ENCODE measurements at places on chromosomes 13 and 19.

DNA sequence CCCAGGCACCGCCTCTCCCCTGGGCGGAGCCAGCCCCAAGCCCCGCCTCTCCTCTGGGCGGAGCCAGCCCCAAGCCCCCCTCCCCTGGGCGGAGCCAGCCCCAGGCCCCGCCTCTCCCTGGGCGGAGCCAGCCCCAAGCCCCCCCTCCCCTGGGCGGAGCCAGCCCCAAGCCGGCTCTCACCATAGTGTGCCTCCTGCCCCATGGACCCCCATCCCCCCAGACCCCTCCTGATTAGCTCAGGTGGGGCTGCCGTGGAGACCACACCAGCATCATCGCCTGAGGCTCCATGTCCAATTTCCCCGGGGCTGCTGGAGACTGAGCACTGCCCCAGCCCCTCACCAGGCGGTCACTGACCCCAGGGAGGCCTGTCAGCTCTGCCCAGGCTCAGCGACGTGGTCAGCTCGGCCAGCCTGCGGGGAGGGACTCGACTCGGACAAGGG lies 4.2 kb upstream of the MADCAM1 start:
- no peak for DNase-seq

DNA sequence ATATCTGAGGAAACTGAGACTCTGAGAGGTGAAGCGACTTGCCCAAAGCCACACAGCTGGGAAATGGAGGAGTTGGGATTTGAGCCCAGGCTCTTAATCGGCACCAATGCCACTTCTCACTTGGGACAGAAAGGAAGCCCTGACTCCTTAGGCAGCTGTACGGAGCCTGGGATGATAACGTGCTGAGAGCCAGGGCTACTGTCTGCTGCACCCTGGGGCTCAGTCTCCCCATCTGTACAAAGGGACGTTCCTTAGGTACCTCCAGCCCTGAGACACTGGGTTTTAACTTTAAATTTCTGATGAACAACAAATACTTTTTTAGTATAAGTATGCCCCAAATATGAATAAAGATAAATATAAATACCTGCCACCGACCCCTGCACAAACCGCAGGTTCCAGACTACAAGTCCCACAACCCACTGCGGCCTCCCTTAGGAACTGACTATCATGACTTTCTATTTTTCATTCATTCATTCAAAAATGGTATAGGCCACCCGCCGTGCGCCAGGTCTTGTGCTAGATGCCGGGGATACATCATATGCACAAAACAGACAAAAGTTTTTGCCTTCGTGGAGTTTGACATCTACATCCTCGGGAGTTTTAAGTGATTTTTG lies 776 bp upstream of the NCLN start:
- no peak for DNase-seq

DNA sequence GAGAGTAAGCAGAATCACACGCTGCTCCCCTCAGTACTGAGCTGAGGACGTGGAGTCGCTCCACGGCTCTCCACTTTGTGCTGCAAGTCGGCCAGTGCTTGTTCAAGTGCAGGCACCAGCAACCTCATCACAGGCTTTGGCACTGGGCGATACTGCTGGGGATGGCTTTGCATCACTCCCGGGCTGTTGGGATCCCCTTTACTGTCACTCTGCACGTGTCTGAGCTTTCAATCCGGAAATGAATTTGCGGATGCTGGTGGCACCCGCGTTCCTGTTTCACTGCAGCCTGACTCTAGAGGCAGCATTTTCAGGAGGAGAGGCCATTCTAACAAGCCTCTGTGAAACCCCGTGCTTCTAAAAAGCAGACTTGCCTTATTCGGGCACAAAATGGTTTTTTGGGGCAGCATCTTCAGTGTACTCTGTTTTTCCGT lies 19.1 kb downstream of the SMARCA4 start:
- DNase-seq = no peak

DNA sequence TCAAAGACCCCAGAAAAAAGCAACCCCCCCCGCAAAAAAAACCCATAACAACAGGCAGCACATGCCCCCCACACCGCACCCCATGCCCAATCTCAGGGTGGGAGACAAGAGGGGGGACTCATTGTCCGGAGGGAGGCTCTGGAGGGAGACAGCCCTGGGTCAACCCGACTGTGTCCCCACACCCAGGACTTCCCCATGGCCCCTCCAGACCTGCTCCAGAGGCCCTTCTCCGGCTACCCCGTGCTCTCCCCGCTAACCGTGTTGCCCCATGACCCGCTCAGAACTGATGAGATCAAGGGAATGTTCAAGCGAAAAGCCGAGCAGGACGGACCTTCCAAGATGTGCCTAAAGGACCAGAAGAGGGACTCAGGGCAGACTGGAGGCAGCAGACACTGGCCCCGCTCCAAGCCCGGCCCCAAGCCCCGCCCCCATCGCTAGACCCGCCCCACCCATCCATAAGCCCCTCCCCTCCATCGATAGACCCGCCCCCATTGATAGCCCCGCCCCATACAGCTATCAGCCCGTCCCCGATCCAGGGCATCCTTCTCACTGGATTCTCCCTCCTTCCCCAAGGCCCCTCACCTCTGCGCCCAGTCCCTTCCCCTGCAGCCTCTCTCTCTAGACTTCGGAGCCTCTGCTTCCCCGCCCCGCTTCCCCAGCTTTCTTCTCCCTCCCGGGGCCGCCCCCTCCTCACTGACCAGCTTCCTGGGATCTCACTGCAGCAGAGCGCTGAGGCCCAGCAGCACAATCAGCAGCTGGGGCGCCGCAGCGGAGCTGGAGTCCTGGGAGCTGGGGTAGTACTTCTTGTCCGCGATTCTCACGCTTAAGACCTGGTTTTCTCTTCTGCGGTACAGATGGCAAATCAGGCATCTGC lies 2.2 kb downstream of the BST2 start:
- no peak for DNase-seq

DNA sequence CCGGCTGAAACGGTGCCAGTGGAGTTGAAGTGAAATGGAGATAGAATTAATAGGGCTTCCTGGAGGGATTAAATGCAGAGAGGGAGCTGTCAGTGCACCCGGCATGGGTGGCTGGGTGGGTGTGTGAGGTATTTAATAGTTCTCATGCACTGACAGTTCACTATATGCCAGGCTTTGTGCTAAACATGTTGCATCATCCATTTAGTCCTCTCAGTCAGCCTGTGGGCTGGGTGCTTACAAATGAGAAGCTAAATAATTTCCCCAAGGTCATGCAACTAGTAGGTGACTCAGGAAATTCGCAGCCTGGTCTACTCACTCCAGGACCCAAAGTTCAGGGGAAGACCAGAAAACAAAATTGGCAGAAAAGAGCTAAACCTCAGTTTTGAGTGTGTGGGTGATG lies 63.5 kb upstream of the SPATA13 start:
- no peak for DNase-seq

GRCh38 chr13:74706801-74707200 lies 572.6 kb upstream of the KLF12 start:
- no peak for DNase-seq

GRCh38 chr19:47188507-47189033 lies 42.4 kb downstream of the BBC3 start:
- DNase-seq = no peak

DNA sequence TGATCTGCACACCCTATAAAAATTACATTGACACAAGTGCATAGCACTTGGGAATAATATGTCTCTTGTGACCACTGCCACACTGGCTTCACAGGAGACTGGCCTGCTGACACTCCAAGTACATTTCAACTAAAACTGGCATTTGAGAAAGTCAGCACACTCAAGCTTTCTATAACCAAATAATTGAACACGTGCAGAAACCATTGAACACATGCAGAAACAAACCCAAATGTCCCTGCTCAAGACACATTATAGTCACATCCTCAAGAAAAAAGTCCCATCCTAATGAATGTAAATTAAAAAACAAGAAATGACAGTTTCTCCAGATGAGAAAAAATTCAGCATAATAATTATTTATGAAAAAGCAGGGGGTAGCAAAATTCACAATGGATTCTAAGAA lies 1859.1 kb upstream of the PCDH20 start:
- no peak for DNase-seq

DNA sequence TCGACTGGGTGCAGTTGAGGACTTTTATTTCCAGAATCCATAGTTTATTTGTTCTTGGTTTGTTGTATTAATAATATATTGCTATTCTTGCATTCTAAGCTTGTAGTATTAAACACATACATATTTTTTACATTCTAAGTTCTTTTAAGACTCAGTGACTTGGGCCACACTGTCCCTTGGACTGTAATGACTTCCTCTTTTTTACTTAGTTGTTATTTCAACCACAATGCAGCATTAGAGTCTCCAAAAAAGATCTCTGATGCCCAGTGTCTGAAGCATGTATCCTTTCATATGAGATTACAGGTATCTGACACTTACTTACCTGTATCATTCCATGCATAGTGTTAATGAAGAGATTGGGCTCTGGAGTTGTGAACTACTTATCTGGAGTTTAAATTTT lies 864.9 kb upstream of the PCDH20 start:
- no peak for DNase-seq

DNA sequence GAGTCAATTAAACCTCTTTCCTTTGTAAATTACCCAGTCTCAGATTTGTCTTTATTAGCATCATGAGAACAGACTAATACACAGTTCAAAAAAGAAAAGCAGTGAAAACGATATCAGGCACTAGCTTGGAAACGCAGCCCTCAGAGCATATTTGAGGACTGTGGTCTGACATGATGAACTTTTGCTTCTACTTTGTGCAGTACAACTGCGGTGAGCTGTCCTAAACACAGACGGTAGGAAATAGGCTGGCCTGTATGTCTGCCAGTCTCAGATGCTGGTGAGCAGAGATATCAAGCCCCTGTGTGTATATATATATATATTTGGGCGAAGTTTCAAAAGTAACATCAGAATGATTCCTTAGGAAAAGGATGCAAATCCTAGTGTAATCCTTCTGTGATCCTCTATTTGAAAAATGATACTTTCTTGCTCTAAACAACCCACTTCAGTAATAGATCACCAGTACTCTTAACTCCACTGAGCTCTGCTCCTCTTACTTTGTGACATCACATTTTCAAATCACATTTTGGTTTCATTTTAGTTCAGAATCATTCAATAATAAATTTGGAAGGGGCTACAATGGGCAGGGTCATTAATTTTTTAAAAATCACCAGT lies 74.4 kb downstream of the TNFRSF19 start:
- peak; percentile 89 for DNase-seq

DNA sequence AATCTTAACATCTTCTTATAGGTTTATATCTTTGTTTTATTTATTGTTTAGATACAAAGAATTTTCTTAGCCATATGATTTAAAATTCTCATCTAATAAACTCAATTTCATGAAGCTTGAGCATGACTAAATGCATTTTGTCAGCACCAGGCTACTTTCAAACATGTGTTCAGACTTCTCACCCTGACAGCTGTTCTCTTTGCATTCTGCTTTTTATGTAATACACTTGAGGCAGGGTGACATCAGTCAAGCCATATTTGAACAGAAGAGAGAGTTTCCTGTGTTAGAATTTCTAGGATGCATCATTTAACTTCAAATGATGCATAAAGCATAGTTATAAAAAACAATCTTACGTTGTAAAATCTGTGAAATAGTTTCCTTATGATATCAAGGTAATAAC lies 1295.1 kb upstream of the PCDH20 start:
- DNase-seq = no peak

DNA sequence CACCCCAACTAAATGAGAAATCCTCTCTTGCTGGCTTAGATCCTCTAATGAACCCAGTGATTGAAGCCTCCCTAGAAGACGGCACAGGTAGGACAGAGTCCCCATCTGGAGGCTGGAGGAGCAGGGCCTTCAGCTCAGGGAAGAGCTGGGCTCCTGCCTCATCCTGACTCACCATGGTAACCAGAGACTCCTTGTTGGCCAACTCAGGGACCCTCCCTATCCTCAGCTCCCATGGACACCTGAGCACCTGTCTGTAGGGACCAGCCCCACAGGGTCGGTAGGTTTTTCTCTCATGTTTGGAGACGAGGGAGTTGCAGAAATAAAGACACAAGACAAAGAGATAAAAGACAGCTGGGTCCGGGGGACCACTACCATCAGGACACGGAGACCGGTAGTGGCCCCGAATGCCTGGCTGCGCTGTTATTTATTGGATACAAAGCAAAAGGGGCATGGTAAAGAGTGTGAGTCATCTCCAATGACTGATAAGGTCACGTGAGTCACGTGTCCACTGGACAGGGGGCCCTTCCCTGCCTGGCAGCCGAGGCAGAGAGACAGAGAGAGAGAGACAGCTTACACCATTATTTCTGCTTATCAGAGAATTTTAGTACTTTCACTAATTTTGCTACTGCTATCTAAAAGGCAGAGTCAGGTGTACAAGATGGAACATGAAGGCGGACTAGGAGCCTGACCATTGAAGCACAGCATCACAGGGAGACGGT lies 26.6 kb downstream of the SIGLEC7 start:
- no peak for DNase-seq

DNA sequence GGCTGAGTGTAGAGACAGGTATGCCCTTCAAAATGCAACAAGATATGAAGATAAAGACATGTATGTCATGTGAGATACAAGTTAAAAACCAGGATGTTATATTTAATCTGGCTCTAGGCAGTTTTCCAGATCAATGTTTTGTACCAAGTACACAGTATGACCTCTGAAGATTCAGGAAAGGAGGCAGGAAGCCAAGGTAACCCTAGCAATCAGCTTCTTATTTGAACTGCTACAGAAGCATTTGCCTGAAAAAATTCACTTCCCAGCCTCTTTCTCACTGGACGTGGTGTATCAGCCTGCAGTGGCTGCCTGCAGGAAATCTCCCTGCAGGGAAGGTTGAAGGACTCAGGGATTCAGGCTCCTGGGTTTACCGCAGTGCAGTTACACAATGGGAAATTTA lies 24.1 kb downstream of the OLFM4 start:
- no peak for DNase-seq

DNA sequence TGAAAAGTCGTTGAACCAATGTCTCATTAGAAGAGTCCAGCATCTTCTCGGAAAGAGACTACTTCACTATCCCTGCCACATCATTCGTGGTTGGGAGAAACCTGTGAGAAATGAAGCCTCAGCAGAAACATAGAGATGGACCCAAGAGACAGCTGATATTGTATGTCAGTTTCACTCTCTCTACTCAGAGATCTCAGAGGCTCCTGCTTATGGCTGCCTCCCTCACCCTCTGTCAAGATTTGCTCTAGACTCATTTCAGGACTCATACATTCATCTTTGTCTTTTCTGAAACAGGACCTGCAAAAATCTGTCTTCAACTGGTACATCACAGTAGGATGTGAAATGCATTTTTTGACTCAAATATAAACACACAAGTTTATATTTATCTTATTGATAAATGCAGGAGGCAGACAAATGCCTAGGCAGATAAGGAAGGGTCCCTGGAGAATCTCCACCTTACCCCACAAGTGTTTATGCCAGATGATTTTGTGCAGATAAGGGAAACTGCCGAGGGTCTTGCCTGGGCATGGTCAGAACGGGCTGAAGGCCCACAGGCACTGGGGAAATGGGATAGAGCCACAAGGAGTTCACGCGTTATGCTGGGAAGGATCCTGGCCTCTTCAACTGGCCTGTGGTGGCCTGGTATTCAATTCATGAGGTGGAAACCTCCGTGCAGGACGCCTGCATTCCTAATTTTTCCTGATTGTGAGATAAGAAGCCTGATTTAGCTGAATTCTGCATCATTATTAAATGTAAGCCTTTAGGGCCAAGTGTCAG lies 1834.0 kb upstream of the PCDH20 start:
- DNase-seq = no peak

GRCh38 chr13:29418026-29418425 lies 177.5 kb downstream of the SLC7A1 start:
- DNase-seq = no peak

- no peak for DNase-seq
These were observed 1721.4 kb downstream of the PCDH9 start for GRCh38 chr13:65508745-65509144.

GRCh38 chr13:95221971-95222732 lies 79.1 kb downstream of the ABCC4 start:
- no peak for DNase-seq

GRCh38 chr13:28347456-28348371 lies 147.2 kb downstream of the FLT1 start:
- DNase-seq = peak; percentile 45

Measured in astrocyte (in vitro differentiated cells and primary cell).